Activated CD4-positive, alpha-beta memory T cell treated with anti-CD3 and anti-CD28 coated beads for 36 hours (primary cell): ENCODE measurements at places on chromosomes 16 and 17. TPM values are rescaled to one million over a fixed set of nuclear protein-coding genes. Genes with fewer than 3 reads are reported as not detected.

DNA sequence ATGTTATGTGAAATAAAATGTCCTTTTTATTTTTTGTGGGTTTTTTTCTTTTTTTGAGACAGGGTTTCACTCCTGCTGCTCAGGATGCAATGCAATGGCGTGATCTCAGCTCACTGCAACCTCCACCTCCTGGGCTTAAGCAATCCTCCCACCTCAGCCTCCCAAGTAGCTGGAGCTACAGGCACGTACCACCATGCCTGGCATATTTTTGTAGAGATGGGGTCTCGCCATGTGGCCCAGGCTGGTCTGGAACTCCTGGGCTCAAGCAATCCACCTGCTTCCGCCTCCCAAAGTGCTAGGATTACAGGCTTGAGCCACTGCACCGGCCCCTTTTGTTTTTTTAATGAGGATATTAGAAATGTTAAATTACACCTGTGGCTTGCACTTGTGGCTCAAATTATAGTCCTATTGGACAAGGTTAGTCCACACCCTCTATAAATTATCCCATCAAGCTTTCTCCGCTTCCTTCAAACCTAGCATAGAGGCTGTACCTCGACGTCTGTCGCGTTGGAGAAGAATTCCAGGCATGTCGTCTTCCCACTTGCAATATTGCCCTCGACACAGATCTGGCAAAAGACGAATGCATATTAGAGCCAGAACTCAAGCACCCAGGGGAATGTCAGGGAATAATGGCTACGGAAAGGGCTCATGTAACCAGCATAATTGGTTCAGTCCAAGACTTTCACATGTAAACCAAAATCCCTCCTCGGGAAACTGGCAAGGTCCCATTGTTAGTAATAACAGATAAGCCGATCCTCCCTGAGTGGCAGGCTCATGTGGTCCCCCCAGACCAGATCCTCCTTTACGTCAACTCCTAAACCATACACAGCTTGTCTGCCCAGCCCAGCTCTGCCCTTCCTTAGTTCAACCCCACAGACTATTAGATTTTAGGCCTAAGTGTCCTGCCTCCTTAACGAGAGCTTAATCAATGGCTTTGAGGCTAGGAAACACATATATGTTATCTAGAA is 8.2 kb downstream of the TK2 start:
- DNase-seq = no peak

DNA sequence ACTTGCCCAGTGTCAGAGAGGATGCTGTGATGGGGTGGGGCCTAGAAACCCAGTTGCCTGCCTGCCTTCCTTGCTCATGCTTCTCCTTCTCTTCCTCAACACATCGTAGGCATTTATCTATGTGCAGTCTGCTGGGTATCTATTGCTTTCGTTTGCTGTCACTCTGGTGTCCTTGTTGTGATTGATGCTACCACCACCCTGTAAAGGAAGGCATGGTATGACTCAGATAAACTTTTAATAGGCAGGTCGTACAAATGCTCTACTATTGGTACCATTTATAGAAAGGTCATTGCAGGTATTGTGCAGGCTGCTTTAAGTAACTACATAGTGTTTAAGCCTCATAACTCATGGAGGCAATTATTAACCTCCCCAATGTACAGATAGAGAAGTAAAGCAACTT is 368.9 kb downstream of the UTP18 start:
- no peak for DNase-seq

Gene GP2
- not detected for total RNA-seq

DNA sequence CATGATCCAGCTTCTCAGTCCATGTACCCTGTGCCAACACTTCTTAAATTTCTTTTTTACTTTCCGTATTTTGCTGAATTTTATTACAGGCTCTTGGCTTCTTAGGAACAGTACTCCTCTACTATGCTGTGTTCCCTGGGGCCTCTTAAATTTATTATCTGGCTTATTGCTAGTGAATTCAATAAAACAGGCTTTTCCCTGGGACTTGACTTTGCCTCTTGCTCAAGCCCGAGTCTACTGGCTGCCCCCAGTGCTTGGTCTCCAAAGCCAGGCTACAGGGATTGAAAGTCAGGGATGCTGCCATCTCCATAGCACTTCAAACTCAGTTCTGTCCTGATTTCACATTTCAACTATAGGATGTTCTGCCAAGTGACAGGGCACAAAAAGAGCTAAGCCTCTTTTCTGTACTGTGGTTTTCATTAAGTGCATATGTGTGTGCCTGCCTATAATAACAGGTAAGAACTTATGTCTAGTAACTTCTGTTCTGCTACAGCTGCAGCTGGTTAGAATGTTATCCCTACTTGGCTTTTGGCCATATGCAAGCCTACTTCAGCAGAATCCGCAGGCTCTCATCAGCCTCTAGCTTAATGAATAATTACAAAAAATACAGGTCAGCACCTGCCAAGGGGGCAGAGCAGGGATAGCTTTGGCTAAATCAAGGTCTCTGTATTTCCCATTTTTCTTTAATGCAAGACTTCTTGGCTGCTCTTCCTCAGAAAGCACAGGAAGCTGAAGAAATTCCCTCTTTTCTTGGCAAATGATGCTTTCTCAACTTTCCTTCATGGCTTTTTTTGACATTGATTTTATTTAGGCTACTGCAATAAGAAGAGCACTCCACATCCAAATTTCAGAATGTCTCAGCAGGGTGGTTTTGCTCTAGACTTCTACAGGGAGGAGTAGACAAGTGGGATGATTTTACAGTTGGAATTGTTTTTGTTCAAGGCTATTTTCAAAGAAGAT is 8.2 kb downstream of the FAM20A start:
- no peak for DNase-seq

DNA sequence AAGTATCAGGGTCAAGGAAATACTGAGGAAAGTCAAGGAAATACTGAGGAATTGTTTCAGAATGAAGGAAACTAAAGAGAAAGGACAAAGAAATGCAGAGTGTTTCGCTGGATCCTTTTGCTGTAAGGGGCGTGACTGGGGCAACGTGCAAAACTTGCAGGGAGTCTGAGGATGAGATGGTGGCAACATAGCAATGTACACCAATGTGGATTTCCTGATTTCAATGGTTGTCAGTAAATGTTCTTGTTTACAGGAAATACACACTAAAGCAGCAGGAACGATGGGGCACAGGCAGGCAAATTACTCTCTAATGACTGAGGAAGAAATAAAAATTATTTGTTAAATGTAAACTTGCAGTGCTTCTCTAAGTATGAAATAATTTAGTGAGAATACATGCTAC is 34.4 kb downstream of the ZZEF1 start:
- no peak for DNase-seq
